Myocyte (in vitro differentiated cells): ENCODE measurements at places on chromosomes 5 and 9. TPM values are rescaled to one million over a fixed set of nuclear protein-coding genes. Genes with fewer than 3 reads are reported as not detected.

The PCDHB15 gene
- 3.1 and 4.6 TPM in 2 replicates for total RNA-seq

The POLR3G gene
- total RNA-seq: 2.3 and 5.3 TPM in 2 replicates

The SPATA31A3 gene
- not detected in 2 replicates for total RNA-seq

The PFN3 gene
- not detected in 2 replicates for total RNA-seq

The IZUMO3 gene
- total RNA-seq: not detected in 2 replicates

The KCTD16 gene
- 0.47 and 0.64 TPM in 2 replicates for total RNA-seq

The SLCO4C1 gene
- total RNA-seq: 0.05 and 0.29 TPM in 2 replicates
